Dermis blood vessel endothelial cell (primary cell): ENCODE measurements at places on chromosomes 1 and 21. TPM values are rescaled to one million over a fixed set of nuclear protein-coding genes. Genes with fewer than 3 reads are reported as not detected.

- peak; percentile 59 for DNase-seq
These were observed 574 bp downstream of the ITPKB start for GRCh38 chr1:226738421-226738994.

- peak; percentile 94 for DNase-seq
These were observed 5.2 kb upstream of the HLX start for GRCh38 chr1:220873868-220874655.

C1QTNF12 gene
- 0.17 and 0.56 TPM in 2 replicates for total RNA-seq

UTS2 gene
- not detected in 2 replicates for total RNA-seq

RIPPLY3 gene
- under 0.01 TPM in 1 of 2 replicates, not detected in the other for total RNA-seq

CELA3A gene
- total RNA-seq: not detected in 2 replicates

FMO4 gene
- total RNA-seq: 0.56 and 2.9 TPM in 2 replicates

DNA sequence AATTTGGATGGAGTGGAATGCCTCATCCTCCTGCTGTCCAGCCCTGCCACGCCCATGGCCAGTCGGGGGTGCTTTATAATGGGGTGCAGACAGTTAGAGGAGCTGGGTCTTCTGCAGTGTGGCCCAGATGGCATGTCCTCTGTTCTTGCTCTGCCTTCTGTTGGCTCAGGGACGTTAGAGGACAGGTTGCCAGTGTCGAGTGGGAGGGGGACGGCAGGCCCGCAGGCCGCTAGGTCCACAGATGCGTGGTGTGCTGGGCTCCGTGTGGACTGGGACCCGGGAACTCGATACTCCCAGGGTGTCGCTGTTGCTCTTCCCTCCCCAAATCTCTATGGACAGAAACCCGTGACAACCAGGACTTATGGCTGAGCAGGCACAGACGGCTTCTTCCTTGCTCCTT lies 33.3 kb downstream of the SIM2 start:
- no peak for DNase-seq

DNA sequence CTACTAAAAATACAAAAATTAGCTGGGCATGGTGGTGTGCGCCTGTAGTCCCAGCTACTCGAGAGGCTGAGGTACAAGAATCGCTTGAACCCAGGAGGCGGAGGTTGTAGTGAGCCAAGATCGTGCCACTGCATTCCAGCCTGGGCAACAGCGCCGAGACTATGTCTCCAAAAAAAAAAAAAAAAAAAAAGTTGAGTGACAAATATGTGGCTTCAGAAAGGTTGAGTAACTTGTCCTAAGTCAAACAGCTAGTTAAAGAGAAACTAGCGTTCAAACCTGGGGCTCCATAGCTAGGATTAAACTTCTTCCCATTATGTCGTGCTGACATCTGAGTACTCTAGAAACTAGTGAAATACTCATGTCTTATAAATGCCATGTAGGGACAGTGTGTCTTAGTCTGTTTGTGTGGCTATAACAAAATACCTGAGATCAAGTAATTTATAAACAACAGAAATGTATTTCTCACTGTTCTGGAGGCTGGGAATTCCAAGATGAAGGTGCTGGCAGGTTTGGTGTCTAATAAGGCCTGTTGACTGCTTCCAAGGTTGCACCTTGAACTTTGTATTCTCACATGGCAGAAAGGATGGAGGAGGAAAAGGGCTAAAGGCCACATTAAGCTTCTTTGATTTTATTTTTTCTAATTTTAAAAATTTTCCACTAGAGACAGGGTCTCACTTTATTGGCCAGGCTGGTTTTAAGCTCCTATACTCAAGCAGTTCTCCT lies 12.0 kb downstream of the AK4 start:
- no peak for DNase-seq

DNA sequence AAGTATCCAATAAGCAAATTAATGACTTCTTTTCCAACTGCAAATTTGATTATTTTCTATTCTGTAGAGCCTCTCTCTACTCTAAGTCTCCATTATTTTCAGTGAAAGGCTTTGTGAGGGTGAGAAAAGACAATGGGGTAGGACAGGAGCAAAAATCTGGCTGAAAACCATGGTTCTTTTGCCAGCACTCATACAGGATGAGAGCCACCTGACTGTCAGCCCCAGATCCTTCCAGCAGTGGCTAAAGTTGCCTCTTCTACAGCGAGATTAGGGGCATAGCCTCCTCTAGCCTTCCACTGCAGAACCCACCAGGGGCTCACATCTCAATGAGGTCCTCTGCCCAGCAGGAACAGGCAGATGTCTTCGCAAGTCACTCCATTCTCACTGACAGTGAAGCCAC lies 23.7 kb downstream of the NMNAT2 start:
- no peak for DNase-seq

HMGCS2 gene
- total RNA-seq: not detected in 2 replicates

- peak; percentile 20 for DNase-seq
These were observed 37.3 kb downstream of the VANGL2 start for GRCh38 chr1:160437432-160438316.

GRCh38 chr1:4634156-4634792 lies 20.1 kb upstream of the AJAP1 start:
- no peak for DNase-seq

- no peak for DNase-seq
These were observed 4.1 kb downstream of the CCDC27 start for GRCh38 chr1:3756394-3756793.

- no peak for DNase-seq
These were observed 78.4 kb upstream of the CTTNBP2NL start for GRCh38 chr1:112317611-112318062.

ANKRD45 gene
- 0.05 and 0.17 TPM in 2 replicates for total RNA-seq

- no peak for DNase-seq
These were observed 54.7 kb downstream of the UMODL1 start for GRCh38 chr21:42125571-42126544.

GRCh38 chr21:35386491-35387079 lies 337.5 kb upstream of the RUNX1 start:
- no peak for DNase-seq

CFHR3 gene
- not detected in 2 replicates for total RNA-seq

PRR9 gene
- total RNA-seq: not detected in 2 replicates

AMPD1 gene
- not detected in 2 replicates for total RNA-seq

TRIM46 gene
- total RNA-seq: 4.1 and 4.7 TPM in 2 replicates

DNA sequence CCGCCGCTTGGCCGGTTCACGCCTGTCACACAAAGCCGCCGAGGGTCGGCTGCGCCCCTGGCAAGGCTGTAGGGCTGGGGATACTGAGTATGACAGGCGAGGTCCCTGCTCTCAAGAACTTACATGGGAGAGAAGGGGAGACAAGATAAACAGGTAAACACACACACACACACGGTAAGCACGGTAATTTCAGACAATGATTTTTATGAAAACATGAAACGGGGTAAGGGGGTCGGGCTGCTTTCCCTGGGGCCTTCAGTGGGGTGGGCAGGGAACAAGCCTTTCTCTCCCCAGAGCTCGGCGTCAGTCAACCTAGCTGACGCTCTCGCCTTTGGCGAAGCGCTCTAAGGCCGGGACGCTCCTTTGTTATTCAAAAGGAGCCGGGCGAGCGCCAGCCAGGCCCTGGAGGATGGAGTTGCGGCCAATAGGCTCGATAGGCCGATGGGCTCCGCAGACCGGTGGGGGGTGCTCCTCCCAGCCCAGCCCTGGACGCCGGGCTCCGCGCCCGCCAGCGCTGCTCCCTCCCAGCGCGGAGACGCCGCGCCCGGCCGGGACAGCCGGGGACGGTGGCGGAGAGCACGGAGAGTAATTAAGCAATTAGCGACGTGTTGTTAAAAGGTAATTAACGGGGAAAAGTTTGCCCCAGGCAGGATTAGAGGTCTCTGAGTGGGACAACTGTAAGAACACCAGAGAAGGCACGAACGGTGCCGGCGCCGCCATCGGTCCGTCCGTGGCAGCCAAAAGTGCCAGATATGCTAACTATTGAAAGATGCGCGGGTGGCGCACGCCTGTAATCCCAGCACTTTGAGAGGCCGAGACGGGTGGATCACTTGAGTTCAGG lies 950 bp upstream of the INKA2 start:
- DNase-seq: peak; percentile 82

DNA sequence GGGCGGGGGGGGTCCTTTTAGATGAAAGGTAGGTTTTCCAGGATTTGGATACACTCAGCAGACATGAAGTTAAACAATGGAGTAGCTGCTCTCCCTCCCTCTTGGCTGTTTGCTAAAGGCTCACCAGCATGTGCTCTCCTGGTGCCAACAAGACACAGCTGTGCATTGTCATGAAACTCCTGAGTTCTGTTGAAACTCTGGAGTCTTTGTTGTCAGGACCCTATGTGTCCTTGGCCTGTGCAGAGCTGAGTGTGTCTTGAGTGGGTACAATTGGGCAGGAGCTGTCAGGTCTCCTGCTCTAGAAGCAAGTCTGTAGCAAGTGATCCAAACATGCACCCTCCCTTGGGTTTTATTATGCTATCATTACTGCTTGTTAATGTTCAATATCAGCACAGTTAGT lies 12.7 kb downstream of the TBX19 start:
- no peak for DNase-seq

PADI2 gene
- 0.17 and 0.19 TPM in 2 replicates for total RNA-seq

SAMD11 gene
- total RNA-seq: 0.19 and 0.68 TPM in 2 replicates

GRCh38 chr1:9842781-9843575 lies 19.2 kb upstream of the CLSTN1 start:
- DNase-seq: peak; percentile 25

MCOLN2 gene
- total RNA-seq: 0.05 TPM in 1 of 2 replicates, not detected in the other

DNA sequence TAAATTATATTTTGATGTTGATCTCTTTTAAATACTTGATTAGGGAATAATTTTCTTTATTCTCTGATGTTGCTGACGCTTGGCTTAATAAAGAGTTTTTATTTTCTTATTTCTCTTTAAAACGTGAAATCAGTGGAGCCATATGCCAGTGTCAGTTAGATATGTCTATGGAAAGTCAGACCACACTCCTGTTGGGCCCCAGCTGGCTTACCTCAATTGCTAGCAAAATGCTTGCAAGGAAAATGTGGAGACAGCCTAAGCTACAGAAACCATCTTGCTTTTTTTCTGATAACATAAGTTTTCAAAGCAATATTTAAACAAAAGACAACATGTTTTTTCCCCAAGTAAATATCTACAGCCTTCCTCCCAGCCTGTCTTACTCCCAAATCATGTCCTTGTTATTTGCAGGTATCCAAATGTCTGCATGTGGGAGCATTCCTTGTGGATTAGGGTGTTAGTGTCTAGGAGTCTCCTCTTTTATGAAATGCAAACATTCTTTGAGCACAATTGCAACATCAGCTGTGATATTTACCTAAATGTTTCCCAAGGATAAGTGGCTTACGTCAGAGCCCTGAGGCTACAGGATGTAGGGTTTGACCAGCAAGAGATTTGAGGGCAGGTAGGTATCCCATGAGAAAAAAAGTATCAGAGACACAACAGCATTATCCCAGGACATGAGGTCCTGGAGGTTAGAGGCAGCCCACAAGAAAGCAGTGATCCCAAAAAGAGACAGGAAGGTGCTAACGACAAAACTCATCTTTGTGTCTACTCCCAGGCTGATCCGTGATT lies 117.2 kb upstream of the KCNJ15 start:
- DNase-seq: no peak
